Kidney tubule cell (primary cell): ENCODE measurements at places on chromosomes 16 and 17.
A peak's percentile ranks its signal among the peaks of the same experiment; 100 is the strongest.

DNA sequence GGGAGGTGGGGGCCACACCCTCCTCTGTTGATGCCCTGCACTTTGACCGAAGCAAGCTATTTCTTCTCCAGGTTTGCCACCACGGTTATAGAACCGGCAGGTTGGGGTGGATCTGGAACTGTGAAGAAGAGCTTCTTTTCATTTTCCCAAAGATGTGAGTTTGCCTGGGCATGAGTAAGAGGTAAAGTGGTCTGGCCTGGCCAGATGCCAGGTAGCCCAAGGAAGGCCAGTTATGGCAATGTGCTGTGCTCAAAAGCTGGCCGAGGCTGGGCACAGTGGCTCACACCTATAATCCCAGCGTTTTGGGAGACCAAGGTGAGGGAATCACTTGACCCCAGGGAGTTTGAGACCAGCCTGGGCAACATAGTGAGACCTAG is 18.7 kb downstream of the ATP6V0D1 start:
- DNase-seq: peak; percentile 43

- DNase-seq: no peak
Observed at GRCh38 chr16:79361132-79361751, 239.3 kb downstream of the MAF start.

DNA sequence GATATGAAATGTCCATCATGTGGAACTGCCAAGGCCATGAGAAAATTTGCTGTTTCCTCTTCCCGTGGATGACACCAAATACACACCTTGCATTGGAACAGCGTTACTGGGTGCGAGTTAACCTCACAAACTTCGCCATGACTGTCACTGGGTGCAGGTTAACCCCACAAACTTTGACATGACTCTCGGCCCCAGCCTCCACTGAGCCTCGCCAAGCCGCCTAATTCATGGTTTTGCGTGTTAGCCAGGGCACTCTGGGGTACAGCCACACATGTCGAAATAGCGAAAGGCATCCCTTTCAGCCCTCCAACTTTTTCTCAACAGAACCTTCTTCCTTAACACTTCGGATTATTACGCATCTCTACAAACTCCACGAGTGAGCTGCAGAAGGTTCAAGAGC is 10.6 kb upstream of the KCTD5 start:
- no peak for DNase-seq

GRCh38 chr16:57530522-57531252 is 5.7 kb downstream of the CCDC102A start:
- DNase-seq: peak; percentile 55

DNA sequence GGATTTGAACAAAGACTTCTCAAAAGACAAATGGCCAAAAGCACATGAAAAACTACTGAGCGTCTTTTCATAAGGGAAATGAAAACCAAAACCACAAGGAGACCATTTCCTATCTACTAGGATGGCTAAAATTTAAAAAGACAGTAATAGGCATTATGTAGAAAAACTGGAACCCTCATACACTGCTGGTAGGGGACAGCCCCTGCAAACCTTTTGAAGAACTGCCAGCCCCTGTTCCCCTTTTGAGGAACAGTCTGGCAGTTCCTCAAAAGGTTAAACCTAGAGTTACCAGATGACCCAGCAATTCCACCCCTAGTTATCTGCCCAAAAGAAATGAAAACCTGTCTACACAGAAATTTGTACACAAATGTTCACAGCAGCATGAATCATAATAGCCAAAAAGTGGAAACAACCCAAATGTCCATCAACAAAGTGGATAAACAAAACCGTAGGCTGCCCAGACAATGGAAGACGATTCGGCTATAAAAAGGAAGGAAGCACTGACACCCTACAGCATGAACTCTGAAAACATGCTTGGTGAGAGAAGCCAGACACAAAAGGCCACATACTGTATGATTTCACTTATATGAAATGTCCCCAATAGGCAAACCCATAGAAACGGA is 22.9 kb downstream of the CDIP1 start:
- DNase-seq: no peak

GRCh38 chr16:1367486-1368174 is 15.9 kb downstream of the GNPTG start:
- DNase-seq: no peak

DNA sequence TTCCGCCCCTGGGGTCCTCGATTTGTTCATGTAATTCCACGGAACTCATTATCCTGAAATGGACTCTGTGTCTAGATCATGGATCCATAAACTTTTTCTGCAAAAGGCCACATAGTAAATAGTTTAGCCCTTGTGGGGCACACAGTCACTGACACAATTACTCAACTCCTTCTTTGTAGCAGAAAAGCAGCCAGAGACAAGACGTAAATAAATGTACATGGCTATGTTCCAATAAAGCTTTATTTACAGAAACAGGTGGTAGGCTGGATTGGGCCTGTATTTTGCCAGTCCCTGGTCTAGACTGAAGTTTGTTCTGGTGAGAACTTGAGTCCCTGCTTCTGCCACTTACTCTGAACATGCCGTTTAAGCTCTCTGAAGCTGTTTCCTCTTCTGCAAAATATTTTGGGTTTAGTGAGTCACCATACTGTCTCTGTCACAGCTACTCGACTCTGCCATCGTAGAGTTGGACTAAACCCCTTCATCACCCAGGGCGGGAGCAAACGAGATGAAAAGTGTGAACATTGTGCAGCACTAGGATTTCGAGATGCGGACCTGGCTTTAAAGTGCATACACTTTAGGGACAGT is 61.9 kb upstream of the FOXF1 start:
- no peak for DNase-seq

DNA sequence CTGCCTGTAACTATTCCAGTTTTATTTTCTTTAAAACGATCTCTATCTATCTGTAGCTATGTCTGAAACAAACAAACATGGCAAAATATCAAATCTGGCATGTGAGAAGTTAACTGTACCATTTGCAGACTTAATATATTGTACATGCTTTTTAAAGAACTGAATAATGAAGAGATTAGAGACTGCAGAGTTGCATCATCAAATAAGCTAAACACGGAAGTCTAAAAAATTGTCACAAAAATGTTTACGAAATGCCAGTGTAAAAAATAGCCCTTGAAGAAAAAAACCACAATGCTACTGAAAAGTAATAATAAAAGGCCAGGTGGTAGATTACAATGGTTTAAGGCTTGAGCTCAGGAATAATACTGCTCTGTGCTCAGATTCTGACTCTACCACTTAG is 43.1 kb downstream of the HS3ST3A1 start:
- no peak for DNase-seq

- no peak for DNase-seq
Observed at GRCh38 chr16:79836144-79836543, 235.6 kb upstream of the MAF start.

GRCh38 chr17:55743103-55743679 is 7.7 kb upstream of the PCTP start:
- DNase-seq: peak; percentile 79

DNA sequence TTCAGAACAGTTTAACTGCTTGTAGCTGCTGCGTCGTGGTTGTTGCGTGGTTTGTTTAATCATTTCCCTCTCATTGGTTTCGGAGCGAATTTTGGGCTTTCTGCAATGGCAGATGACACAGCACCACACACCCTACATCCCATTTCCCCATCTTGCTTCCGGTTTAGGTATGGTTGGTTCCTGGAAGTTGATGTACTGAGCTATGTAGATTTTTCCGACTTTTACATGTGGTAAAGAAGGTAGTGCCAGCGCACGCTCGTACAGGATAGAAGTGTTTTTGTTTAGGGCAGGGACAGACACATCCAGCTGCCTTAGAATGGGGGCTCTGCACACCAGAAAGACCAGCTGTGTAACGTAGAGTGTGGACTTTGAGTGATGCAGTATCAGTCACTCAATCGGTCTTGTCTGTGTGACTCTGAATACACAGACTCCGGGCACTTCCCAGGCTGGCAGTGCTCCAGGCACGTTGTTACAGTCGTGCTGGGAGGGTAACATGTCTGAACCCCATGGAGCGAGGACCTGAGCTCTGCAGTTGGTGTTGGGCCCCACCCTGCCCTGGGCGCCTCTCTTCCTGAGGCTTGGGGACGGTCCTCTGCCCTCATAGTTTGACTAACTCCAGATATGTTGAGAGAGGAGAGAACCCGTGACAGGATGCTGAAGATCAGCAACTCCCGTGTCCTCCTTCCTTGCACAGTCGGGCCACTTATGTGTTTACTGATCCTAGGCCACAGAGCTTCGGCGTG is 172.0 kb upstream of the CHMP6 start:
- DNase-seq: no peak

DNA sequence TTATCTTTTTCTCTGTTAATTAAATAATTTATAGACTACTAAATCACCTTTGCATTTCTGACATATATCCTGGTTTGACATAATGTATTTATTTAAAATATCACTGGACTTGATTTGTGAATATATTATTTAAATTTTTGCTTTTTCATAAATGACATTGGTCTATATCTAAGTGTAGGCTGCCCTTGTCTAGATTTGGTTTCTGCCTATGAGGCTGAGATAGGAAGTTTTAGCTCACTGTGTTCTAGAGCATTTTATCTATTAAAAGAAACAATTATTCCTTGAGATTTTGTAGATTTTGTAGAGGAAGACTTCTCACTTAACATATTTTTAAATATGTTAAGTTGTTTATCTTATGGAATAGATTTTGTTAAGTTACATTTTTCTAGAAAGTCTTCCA is 43.9 kb downstream of the NACA2 start:
- no peak for DNase-seq

DNA sequence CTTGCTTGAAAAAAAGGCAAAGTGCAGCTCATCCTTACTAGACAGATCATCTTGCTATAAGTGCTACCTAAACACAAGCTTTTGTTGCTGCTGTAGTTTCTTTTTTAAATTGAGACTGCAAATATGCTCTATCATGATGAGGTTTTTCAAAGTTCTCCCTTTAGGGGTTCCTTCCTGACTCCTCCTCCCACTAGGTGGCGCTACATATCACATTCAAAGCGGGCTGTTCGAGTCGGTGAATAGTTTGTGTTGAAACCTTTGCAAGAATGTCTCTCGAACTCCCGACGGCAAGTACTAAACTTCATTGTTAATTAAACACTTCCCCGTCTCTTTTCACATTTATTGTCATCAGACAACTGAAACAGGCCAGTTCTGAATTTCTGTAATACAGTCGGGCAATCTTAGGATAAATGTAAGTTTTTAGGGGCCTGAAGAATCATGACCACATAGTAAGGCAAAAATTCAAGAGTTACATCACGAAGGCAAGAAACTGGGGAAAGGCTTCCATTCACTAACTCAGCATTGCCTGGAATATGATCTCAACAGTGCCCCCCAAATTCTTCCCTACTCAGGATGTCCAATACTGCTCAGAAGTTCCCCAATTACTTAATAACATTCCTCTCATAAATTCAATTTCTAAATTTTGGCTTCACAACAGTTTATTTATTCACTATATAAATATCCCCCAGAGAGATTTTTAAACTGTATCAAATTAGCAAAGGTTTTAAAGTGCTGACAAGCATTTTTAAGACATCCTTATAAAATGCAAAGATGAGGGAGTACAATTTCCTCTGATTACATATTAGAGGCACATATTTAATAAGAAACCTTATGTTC is 6.7 kb downstream of the HS3ST3A1 start:
- DNase-seq: peak; percentile 74
